ENCODE measurements at places on chromosomes 2 and 18. TPM values are rescaled to one million over a fixed set of nuclear protein-coding genes. Genes with fewer than 3 reads are reported as not detected.

GRCh38 chr2:223060201-223060825 lies 8.3 kb downstream of the KCNE4 start:
- no peak for DNase-seq

- DNase-seq: peak; percentile 22
Observed at GRCh38 chr2:47907039-47907781, 912 bp upstream of the FBXO11 start.

- no peak for DNase-seq
Observed at GRCh38 chr2:186065491-186065890, 326.9 kb downstream of the FSIP2 start.

FAM110C gene
- total RNA-seq: 0.36 TPM

- DNase-seq: no peak
Observed at GRCh38 chr2:144643537-144644336, 123.8 kb upstream of the ZEB2 start.
